Stimulated activated CD8-positive, alpha-beta memory T cell treated with anti-CD3 and anti-CD28 coated beads, Interleukin-4, amount 100 ng/mL, for 1 hour (primary cell): ENCODE measurements at places on chromosomes 5 and 9.

GRCh38 chr5:143201589-143201988 is 201.9 kb downstream of the NR3C1 start:
- no peak for DNase-seq

- DNase-seq = no peak
Observed at GRCh38 chr5:90830058-90830457, 271.5 kb downstream of the ADGRV1 start.

DNA sequence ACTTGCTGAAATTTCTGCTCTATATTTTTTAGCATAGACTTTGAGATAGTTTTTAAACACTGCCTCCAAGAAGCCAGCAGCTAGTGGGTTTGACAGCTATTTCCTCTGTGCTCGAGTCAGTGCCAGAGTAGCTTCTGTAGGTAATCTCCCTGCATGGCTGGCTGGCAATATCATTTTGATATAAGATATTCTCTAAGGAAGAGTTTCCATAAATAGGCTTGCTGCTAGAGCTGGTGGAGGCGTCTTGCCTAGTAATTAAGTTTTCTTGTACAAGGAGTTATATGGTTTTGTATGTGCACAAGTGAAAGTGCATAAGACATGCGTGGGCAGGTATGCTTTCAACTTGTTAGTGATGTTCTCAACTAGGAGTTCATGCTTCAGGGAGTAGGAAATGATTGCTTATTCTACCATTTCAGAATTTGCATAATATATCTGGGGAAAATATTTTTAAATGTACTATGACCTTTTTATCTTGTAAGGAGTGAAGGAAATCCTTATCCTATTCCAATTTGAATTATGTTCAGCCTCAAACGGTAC is 74.1 kb upstream of the CCL21 start:
- DNase-seq = no peak

GRCh38 chr5:159669559-159669958 is 246.7 kb upstream of the ADRA1B start:
- no peak for DNase-seq

DNA sequence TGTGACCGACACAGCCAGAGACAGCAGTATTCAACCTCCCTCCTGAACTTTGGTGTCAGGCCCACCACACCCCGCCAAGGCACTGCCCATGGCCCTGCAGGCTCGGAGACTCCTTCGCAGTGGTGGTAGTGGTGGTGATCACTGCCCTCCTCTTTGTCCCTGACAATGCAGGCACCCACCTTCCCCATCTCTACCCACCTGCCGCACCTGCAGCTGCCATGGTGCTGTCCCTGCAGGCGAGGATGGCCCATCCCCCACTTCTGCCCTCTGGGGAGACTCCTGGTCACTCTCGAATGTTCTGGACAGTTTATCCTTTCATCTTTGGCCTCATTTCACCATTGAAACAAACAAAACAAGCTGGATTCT is 4.4 kb upstream of the IL4 start:
- no peak for DNase-seq

DNA sequence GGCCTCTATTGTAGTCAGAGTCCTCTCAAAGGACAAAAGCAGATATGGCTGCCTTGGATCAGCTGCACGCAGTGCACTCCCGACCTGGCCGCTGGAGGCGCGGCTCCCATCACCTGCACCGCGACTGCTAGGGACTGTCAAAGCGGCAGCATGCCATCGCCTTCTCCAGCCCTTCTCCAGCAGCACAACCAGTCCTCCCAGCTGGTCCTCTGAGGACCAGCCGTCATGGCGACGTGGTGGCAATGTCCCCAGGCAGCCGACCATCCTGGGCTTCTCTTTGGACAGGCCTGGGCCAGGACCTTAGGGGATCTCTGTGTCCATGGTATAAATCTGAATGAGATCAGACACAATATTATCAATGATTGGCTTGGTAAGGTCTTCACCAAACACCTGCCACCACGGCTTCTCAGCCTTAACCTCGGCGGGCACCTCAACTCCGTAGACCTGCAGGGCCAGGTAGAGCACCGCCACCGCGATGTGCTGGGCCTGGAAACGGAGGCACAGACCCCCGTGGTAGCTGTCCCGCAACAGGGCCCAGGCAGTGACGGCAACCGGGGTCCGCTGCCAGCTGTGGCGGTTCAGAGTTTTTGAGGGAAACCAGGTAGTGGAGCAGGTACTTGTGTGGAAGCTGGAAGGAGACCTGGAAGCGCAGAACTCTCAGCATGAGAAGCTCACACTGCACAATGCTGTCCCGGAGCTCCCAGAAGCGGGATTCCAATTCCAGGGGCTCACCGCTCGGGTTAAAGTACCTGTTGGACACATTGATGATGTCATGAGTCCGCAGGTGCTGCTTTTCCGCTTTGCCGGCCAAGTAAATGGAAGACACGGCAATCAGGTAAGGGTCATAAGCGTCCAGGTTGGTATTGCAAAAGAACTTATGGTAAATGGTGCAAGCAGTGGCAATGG is 8.5 kb downstream of the DUSP1 start:
- no peak for DNase-seq

- no peak for DNase-seq
Observed at GRCh38 chr5:105849701-105850100, 1821.0 kb downstream of the EFNA5 start.

DNA sequence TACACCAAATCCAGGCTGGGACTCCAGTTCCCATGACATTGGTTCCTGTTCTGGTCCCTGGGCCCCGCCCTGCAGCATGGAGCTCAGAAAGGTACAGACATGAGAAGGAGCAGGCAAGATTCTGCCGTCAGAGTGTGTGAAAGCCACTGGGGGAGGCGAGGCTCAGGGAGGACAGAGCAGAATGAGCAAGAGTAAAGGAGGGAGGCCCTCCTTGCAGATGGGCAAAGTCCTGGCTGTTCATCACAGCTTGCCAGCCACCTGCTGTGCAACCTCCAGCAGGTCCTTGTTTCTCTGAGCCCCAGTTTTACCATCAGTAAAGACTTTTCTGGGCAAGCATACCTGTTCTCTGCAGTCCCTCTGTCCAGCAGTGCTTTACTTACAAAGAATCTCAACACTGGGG is 73.3 kb downstream of the HRH2 start:
- no peak for DNase-seq

- no peak for DNase-seq
Observed at GRCh38 chr5:95283761-95284571, 928 bp downstream of the MCTP1 start.

DNA sequence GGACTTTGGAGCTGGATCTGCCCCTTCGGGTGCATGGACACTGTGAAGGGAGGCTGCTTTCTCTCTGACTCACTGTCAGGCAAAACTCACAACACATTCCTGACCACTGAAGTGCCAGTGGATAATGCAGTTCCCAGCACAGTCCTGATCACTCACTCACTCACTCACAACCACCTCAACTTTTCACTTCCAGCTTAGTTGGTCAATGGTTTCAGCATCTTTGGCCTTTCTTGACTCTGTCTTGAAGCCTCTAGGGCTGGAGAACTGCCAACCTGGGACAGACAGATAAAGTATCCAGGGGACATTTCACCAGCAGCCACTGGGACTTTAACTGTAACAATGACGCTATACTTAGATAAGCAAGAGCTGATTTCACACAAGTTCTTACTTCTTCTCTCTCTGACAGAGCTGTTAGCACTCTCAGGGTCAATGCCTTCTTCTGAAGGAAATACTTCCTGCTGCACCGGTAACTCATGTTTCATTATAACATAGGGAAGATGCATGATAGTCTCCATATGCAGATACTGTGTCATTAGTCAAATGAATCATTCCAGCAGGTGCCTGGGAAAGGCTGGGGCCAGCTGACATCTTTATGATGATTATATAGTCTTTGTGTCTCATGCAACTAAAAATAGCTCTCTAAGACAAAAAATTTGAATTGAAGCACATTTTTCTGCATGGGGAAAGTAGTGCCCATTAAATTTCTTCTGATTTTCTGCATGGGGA is 499.0 kb downstream of the SEMA5A start:
- DNase-seq = no peak
